ENCODE measurements at places on chromosomes 5 and 9.

DNA sequence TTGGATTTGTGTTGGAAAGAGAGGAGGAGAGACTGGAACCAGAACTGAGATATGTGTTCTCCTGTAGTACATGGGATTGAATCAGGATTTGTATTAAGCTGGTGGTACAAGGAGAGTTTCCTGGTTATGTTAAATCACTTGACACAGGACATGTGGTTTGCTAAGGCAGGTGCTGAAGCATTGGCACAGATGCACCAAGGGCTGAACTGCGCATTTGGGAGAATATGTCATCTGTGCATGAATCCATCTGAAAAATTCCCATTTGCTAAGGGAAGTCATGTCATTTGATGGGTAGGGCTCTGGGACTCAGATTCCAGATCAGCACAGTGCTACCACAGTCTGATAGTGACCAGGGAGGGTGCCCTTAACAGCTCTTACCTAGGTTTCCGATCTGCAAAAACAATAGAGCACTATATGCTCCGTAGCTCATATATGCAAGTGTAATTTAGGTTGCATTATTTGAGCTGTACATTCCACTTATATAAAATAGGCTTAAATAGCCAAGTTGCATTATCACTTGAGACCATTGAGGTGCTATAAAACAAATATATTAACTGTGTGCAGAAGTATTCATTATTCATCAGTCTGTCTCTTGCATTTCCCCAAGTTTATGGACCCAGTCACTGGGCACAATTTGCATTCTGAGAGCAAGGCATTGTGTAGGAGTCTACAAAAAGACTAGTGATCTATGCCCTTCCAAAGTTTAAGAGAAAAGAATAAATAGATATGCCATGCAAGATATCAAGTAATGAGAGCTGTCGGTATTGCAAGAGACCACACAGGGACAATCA is 55.2 kb downstream of the ADAMTS16 start:
- no peak for DNase-seq

- DNase-seq, result no peak
Measured at GRCh38 chr5:159824188-159825161, 91.8 kb upstream of the ADRA1B start.

DNA sequence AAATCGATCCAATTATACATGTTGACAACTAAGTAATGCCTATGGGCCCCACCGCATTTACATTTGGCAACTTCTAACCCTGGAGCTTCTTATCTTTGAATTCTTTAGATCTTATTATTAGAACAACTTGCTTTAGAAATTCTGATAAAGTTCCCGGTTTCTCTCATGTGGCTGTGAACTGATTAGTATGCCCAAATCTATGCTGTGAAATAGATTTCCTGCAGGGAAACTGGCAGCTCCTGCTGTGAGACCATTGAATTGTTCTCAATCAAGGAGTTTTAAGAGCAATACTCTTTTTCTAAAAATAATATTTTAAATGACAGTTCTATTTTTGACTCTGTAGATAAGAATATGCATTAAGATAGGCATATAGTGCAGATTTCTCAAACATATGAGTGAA is 177.5 kb downstream of the GABRB2 start:
- no peak for DNase-seq

DNA sequence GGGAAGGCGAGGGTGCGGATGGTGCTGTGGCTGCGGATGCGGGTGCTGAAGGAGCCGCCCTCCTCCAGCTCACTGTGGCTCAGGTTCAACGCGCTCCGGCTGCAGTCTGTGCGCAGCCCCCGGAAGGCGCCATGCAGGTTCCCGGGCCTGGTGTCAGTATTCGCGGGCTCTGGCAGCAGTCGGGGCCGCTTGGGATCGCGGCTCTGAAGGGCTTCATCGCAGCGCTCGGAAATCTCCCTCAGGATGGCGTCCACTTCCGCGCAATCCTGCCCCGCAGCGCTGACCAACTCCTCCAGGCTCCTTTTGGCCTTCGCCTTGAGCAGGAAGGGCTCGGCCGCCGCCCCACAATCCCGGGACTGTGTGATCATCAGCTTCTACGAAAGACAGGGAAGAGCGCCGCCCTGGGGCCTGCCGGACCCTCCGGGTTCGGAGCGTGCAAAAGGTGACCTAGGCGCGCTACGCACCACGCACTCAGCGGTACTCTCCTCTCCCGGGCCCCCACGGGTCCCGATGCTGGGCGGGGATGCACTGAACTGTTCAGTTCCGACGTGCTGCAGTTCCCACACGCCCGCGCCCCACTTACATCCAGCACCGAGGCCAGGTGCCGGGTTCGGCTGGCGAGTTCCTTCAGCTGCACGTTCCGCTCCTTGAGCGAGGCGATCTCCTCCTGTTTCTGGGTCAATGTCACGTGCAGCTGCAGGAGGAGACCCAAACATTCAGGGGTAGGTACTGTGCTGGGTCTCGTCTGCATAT is 6.5 kb downstream of the MCIDAS start:
- DNase-seq, result no peak

GRCh38 chr5:159894149-159894720 is 22.0 kb upstream of the ADRA1B start:
- DNase-seq, result no peak

GRCh38 chr5:140073296-140073695 is 30.2 kb upstream of the NRG2 start:
- DNase-seq, result peak; percentile 13

DNA sequence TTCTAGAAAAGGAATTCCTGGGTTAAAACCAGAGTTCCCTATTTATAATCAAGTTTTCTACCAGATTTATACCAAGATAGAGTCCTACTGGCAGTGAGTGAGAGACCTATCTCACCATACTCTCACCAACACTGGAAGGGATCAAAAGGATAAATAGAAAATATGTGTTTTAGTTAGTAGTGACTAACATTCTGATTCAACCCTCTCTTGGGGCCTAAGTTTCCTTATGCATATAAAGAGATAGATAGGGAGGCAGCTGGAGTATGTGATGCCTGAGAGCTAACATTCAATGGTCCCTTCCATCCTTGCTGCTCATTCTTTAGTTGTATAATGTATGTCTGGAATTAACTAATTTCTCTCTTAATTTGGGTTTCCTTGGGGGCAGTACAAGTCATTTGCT is 32.0 kb downstream of the CKMT2 start:
- no peak for DNase-seq

- DNase-seq, result no peak
Measured at GRCh38 chr9:38309324-38310195, 82.9 kb upstream of the ALDH1B1 start.

GRCh38 chr5:380701-381309 is 59.3 kb downstream of the AHRR start:
- DNase-seq, result no peak

Data from ACHN (cell line).